ENCODE measurements at places on chromosomes 2 and 18.

DNA sequence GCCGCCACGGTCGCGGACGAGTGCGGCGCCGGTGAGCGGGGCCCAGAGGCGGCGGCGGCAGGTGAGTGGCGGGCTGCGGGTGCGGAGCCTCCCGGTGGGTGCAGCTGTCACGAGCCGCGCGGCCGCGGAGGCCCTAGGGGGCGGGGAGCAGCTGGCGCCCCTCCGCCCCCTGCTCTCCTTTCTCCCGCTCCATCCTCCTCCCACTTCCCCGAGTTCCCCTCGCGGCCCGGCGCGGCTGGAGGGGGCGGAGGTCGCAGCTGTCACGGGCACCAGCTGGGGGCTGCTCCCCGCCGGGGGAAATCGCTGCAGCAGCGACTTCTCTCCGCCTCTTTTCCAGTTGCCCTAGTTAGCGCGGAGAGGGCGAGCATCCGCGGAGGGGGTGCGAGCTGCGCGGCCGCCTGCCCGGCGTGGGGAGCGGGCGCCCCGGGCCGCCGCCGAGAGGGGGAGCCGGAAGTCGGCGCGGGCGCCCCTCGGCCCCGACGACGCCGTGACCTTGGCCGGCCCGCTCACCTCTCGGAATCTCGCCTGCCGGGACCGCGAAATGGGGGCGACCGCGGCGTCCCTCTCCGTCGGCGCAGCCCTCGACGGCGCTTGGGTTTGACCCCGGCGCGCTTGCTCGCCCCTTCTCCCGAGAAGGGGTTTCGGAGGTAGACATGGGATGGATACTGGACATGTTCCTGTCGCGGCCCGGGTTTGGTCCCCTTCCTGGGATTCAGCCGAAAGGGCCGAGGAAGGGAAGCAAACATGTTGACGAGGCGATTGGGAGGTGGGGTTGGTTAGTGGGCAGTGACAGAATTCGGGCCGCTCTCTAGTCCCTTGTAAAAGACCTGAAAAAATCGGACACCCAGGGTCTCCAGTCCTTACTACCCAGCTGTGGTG lies 727 bp downstream of the NCOA1 start:
- DNase-seq, result peak; percentile 10

DNA sequence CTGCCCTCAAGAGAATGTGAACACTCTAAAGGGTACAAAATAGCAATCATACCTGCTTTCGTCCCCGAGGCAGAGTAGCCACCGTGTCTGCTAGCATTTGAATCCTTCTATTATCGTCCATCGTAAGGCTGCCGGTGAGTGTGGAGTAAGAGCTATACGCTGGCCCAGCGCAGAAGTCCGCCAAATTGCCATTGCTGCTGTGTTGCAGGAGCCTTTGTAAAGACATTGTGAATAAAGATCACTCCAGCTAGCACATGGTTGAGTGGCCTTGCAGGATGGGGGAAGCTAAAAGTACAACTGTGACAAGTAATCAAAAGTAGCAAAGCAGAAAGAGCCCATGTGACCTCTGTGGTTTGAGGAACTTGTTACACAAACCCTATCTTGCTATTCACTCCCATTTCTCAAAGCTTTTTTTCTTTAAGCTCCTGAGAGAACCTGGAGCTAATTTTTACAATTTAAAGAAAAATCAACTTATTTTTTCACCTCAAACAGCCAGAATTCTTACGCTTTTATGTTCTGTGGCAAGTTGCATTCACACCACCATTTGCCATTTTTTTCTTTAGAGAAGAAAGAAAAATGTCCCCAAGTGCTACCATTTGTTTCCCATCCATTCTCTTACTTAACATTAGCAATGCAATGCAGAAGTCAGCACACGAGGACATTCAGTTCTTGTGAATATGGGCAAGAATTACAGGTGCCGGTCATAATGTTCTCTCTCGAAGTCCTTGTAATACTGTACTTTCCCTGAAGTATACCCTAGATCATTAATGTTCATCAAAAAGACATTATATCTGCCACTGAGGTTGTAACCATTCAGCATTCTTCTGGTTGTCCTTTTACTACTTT lies at the start of gene CYTIP:
Gene CYTIP (minus strand): TSS at position 295 of the 846 bp plus-strand sequence. CDS start 69 bp downstream, at position 226.
- DNase-seq, result no peak

DNA sequence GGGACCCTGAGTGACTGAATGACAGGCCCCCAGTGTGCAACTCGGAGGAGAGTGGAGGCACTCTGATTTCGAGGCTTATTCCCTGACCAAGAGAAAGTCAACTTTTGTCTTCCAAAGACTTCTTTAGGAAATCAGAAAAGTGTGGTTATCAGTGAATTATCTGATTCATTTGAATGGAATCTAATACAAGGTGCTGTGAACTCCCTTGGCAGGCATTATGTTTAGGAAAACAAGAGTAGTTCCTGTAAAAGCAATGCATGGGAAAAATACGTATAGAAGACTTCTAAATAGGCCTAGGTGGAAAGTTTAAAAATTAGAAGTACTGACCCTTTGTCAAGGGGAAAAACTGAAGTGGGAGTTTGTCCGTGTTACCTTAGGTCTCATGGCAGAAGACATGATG lies 269.4 kb downstream of the GBX2 start:
- DNase-seq, result no peak

DNA sequence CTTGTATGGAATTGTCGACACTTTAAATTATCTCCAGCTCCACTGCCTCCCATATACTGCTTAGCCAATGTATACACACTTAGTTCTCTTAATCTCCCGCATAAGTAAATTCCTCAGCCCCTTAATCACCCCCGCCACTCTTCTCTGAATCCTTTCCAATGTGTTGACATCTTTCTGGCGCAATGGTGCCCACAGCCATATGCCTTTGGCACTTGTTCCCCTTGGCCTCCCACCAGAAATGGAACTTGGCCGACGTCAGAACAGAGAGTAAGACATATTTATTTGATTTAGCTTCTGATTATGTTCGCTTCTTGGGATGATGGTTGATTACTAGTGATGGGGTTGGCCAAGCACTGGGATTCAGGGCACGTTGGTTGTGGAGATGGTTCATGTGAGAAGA lies 1089.3 kb upstream of the CELF4 start:
- no peak for DNase-seq

DNA sequence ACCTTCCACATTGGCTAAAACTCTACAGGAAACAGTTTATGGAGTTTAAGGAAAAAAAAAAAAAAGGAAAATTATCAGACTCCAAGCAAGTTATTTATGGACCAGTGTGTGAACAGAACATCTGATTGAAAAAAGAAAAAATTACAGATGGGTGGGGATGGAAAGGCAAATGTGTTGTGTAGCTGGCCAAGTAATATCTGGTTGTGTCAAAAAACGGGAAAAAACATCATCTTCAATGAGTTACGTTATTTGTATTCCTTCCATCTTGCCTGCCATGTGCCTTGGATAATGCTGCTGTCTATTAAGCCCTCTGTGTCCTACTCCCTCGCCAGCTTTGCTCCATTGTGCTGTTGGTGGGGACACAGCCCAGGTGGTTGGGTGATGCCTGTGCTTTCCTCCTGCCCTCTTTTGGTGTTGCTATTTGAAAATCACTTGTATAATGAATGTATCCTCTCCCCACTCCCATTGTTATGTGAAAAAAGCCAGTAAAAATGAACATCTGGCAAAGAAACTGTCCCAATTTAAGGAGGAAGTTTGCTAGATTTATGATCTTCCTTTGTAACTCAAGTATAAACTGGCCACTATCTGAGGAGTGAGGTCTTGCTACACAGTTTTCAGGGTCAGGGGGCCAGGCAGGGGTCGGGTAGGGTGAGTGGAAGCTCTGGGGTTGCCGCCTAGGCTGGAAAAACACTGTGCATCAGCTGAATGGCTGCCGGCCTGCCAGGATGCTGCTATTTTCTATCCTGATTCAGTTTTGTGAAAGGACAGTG lies 155.9 kb downstream of the FMNL2 start:
- no peak for DNase-seq

- no peak for DNase-seq
Measured at GRCh38 chr18:24734058-24734457, 273.6 kb downstream of the HRH4 start.

- DNase-seq, result no peak
Measured at GRCh38 chr2:128154225-128154624, 63.2 kb downstream of the UGGT1 start.

DNA sequence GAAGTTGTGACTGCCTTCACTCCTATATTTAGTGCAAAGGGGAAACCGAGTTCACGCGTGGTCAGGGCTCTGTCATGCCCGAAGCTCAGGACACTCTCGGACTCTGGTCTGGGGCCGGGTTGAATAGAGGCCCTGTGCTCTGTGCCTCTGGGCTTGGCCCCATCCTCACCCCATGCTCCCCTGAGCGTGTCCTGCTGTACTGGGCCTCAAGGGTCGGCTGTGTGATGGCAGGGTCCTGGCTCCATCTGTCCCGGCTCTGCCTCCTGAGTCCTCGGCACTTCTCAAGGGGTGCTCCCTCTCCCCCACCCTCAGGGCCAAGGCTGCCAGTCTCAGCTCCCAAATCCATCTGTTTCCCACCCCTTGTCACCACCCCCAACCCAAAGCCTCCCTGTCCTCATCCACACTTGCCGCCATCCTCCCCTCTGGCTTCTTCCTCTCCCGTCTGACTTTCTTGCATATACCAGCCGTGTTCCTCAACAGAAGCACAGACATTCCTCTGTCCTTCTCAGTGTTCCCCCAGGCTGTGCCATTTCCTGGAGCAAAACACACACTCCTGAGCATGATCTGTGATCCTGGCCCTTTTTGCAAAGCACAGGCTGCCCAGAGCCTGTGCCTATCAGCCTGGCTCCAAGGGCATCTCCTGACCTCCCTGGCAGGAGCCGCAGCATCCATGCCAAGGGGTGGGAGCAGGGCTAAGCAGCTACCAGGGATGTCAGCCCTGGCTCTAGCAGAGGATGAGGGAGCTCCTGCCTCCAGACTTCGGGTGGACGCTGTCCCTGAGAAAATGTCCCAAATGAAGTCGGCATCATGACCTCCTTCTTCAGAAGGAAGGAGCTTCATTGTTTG lies 64.2 kb upstream of the OTOS start:
- no peak for DNase-seq

GRCh38 chr2:60884800-60885199 lies 3.4 kb downstream of the REL start:
- DNase-seq, result no peak
